Bronchial smooth muscle cell (primary cell): ENCODE measurements at places on chromosomes 3 and 15. TPM values are rescaled to one million over a fixed set of nuclear protein-coding genes. Genes with fewer than 3 reads are reported as not detected.

MKRN3 gene
- total RNA-seq = 0.09 and 0.32 TPM in 2 replicates

SPINT1 gene
- 0.09 and 0.32 TPM in 2 replicates for total RNA-seq

GMNC gene
- total RNA-seq = not detected in 2 replicates

GXYLT2 gene
- total RNA-seq = 24.1 and 34.0 TPM in 2 replicates

GOLGA6A gene
- under 0.01 TPM in 2 replicates for total RNA-seq

ZNF502 gene
- 1.7 and 4.6 TPM in 2 replicates for total RNA-seq

GOLGA8N gene
- 4.3 and 4.5 TPM in 2 replicates for total RNA-seq

RPL29 gene
- total RNA-seq = 896 and 1,003 TPM in 2 replicates

CKMT1A gene
- total RNA-seq = 0.16 and 0.26 TPM in 2 replicates

LRRC2 gene
- total RNA-seq = under 0.01 and 0.47 TPM in 2 replicates

EAF1 gene
- 8.8 and 11.3 TPM in 2 replicates for total RNA-seq

BCL2A1 gene
- 1.6 and 8.8 TPM in 2 replicates for total RNA-seq

TNNC1 gene
- 0.43 and 0.63 TPM in 2 replicates for total RNA-seq
